ENCODE measurements at places on chromosomes 11 and 22. TPM values are rescaled to one million over a fixed set of nuclear protein-coding genes. Genes with fewer than 3 reads are reported as not detected.
A peak's percentile ranks its signal among the peaks of the same experiment; 100 is the strongest.

DNA sequence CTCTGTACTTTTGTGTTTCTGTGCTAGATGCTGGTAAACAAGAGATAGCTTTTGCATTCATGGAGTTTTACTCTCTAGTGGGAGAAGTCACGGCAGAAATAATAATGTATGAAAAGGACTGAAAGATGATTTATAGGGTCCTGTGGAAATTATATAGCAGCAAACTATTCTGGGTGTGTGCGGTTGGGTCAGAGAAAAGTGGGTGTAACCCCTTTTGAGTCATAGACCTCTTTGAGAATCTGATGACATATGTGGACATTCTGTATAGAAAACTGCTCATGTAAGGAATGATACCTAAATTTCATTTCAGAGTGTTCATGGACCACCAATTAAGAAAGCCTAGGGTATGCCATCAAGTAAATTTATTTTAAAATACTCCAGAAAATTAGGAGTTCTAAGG is 54.4 kb downstream of the TMEM135 start:
- DNase-seq: no peak

DNA sequence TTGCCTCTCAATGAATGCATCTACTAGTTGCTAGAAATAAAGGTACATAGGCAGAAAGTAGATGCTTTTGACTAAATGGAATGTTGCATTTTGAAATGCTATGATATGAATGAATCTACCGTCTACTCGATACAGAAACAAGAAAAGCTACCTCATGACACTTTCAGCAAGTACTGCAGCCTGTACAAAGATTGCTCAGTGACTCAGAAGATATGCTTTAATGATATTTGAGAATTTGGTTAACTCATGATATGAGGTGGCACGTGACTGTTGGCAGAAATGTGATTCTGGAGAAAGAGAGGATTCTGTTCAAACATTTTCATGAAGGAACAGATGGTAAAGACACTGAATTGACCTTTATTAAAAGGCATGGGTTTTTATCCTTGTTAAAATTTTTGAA is 76.0 kb downstream of the HSD17B12 start:
- DNase-seq: no peak

GRCh38 chr22:48104766-48105165 is 1342.3 kb downstream of the TBC1D22A start:
- no peak for DNase-seq

DNA sequence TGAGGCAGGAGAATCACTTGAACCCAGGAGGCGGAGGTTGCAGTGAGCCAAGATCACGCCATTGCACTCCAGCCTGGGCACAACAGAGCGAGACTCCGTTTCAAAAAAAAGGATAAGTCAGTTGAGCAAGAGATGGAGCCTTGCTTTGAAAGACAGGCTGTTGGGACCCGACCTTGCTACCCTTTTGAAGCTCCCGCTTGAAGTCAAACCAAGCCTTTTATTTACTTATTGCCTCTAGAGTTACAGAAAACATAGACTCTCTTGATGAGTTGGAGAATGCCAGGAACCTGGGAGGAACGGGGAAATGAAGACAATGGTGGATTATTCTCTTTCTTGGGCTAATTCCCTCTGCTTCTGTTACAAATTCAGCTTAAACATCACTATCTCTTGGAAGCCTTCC is 4.9 kb downstream of the SYN3 start:
- DNase-seq: no peak

GRCh38 chr11:41498726-41499125 is 39.3 kb upstream of the LRRC4C start:
- no peak for DNase-seq

DNA sequence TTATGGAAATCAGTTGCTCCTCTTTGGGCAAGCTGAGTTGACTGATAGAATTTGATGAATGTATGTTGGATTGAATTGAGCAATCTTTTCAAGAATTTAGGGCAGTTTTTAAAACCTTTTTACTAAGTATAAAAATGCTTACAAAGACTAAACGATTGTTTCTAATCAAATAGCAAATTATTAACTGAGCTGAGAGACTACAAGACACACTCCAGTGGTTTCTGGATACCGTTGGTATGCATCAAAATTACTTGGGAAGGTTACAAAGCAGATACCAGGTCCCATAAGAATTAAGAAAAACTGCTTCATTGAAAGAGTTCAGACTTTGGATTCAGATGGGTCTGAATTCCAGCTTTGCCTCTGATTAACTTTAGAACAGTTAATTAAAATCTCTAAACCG is 721.4 kb downstream of the FAM181B start:
- DNase-seq: no peak

GRCh38 chr11:77106759-77107158 is 4.1 kb downstream of the OMP start:
- DNase-seq: no peak

- DNase-seq: no peak
These were observed 38.3 kb upstream of the LRRC55 start for GRCh38 chr11:57143459-57143858.

DNA sequence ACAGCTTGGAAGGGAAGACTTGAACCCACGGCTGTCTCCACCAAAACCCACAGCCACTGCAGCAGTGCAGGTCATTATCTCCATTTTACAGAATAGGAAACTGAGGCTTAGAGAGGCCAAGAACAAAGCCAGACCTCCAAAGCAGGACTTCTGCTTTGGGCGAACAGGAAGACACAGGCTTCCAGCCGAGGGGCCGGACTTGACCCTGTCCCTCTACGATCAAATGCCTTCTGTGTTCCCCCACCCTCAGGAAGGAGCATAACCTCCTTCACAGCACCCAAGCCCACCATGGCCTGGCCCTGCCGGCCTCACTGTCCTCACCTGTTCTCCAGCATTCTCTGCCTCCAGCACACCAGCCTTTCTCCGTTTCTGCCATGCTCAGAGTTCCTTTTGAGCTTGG is 15.8 kb downstream of the IGLL1 start:
- DNase-seq: no peak

GRCh38 chr11:118152552-118153471 is at the start of gene SCN4B:
TSS of gene SCN4B (minus strand) at chr11:118152823. CDS start at chr11:118152673, 150 bp downstream.
- no peak for DNase-seq

DNA sequence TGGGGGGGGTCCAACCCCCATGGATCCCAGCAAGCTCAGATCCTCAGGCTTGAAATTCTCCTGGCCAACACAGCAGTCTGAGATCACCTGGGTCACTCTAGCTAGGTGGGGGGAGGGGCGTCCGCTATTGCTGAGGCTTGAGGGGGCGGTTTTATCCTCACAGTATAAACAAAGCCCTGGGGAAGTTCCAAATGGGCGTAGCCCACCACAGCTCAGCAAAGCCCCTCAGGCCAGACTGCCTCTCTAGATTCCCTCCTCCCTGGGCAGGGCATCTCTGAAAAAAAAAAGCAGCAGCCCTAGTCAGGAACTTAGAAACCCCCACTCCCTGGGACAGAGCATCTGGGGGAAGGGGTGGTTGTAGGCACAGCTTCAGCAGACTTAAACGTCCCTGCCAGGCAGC is 16.7 kb downstream of the TRPC6 start:
- no peak for DNase-seq

- no peak for DNase-seq
These were observed 10.0 kb upstream of the PKNOX2 start for GRCh38 chr11:125154378-125155099.

DNA sequence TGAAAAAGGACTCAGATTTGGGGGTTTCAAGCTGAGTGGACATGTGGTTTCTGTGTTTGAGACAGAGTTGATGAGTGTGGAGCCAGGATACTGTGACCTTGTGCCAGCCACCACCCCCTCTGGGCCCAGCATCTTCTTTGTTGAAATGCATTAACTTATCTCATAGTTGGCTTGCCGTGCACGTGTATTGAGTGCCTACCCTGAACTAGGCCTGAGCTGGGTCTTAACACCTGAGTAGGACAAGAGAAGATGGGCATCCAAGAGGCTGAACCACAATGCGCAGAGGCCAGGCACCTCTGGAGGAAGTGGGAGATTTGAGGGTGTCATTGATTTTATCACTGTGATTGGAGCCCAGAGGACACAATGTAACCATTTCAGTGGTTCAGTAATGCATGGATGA is 117.6 kb upstream of the CRYBB3 start:
- DNase-seq: no peak

- DNase-seq: no peak
These were observed 15.0 kb upstream of the CYB5R2 start for GRCh38 chr11:7688238-7688826.

DNA sequence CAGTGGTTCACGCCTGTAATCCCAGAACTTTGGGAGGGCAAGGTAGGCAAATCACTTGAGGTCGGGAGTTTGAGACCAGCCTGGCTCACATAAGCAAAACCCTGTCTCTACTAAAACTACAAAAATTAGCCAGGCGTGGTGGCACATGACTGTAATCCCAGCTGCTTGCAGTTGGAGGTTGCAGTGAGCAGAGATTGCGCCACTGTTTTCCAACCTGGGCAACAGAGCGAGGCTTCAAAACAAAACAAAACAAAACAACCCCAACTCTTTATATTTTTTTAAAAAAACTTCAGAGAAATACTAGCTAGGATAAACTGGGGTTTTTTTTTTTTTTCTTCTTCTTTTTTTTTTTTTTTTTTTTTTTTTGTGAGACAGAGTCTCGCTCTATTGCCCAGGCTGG is 31.8 kb upstream of the RAPSN start:
- DNase-seq: no peak

GRCh38 chr22:22820626-22821025 is 67.0 kb upstream of the IGLL5 start:
- no peak for DNase-seq

DNA sequence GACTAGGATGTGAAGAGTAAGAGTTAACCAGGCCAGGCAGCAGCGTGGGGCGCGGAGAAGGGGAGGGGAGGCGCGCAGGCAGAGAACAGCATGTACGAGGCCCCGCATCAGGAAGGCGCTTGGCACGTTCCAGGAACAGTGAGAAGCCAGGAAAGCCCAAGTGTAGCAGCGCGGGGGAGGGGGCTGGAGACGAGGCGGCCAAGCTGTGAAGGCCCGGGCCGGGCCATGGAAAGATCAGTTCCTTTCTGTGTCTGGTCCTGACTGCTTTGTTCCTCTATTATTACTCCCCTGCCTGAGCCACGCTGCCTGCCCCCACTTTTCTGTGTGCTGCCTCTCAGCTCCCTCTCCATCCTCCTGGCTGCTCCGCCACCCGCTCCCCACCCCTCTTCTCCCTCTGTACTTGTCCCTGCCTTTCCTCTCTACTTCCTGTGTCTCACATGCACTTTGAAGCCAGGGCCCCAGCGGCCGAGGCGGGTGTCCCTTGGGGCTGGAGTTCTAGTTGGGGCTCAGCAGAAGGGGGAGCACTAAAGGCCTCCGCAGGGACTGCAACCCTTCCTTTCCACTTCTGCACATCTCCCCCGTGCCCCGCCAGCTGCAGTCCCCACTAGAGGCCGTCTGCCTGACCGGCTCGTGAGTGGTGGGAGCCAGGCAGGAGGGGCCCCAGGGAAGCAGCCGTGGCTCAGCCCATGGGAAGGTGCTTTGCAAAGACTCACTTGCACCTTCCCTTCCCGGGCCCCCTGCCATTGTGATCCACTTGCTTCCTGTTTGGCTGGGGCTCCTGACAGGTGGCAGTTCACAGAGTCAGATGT is 63.7 kb downstream of the PRDM11 start:
- peak; percentile 86 for DNase-seq

ABCC8 gene
- 0.39 TPM for polyA plus RNA-seq

RNF215 gene
- 18.8 TPM for polyA plus RNA-seq

AMPD3 gene
- polyA plus RNA-seq: 2.4 TPM

SOX10 gene
- 10.7 TPM for polyA plus RNA-seq

PRR33 gene
- polyA plus RNA-seq: 0.28 TPM

ZFTA gene
- polyA plus RNA-seq: 26.8 TPM

CD81 gene
- 1,145 TPM for polyA plus RNA-seq

OR8G5 gene
- polyA plus RNA-seq: not detected

GTSE1 gene
- polyA plus RNA-seq: 0.33 TPM

NPTXR gene
- 15.1 TPM for polyA plus RNA-seq

TMEM151A gene
- 0.15 TPM for polyA plus RNA-seq

SEC14L6 gene
- 0.11 TPM for polyA plus RNA-seq

OR4D11 gene
- polyA plus RNA-seq: not detected
